ENCODE measurements at places on chromosomes 7 and 10. TPM values are rescaled to one million over a fixed set of nuclear protein-coding genes. Genes with fewer than 3 reads are reported as not detected.

Gene ZNF783
- polyA plus RNA-seq = 4.2 TPM

Gene NAT16
- polyA plus RNA-seq = not detected

Gene CXCL12
- 4.1 TPM for polyA plus RNA-seq

Gene CYP2W1
- 0.48 TPM for polyA plus RNA-seq

Gene OR6V1
- polyA plus RNA-seq = not detected

Gene CPXM2
- 4.2 TPM for polyA plus RNA-seq

Measured in esophagus (tissue), 2 donors.